ENCODE measurements at places on chromosomes 7 and 10.

DNA sequence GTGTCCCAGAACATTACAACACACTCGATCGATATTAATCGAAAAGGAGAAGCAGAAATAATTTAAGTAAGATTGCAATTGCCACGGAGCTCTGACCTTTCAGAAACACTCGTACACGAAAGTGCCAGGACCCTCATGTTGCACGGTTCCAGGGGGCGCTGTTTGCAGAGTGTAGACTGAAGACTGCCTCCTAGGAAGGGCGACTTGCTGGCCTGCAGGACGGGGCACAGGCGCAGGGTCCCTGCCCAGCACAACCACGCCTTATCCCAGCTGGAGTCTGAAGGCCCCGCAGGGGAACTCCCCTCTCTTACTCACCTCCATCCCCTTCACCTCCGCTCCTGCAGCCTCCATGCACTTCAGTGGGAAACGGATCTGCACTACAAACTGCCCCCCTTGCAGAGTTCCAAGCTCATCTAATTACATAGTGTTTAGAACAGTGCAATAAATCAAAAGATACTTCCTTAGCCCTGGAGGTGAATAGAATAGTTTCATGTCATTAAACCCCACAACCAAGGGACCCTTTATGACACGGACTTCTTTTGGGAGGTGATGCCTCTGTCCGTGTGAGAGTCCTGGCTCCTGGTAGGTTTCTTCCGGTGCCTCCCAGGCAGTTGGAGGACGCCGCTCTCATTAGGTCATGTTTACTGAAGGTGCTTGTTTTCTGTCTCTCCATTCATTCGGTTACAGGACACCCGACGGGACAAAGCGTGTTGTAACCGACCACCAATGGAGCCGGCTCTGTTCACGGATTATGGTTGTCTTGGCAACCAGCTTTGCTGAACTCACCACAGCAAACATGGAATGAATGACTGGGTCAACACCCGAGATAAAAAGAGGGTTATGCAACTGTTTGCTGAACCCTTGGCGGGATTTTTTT lies 262.2 kb downstream of the BAMBI start:
- DNase-seq: no peak

DNA sequence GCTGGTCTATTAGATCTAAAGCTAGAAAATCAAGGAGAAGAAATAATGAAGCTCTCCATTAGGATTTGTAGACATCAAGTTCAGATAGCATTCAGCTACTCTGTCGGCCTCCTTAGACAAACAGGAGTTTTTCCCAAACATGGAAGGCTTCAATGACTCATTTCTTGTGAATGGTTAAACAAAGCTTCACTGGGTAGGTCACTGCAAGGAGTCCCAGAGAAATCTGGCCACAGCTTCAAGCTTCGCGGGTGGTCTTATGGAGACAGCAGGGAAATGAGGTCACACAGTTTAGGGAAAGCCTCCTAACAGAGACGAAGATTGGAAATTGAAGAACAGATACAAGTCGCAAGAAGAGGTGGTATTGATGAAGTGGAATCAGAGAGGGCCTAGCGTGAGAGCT lies 22.6 kb upstream of the LRRC72 start:
- DNase-seq: no peak

DNA sequence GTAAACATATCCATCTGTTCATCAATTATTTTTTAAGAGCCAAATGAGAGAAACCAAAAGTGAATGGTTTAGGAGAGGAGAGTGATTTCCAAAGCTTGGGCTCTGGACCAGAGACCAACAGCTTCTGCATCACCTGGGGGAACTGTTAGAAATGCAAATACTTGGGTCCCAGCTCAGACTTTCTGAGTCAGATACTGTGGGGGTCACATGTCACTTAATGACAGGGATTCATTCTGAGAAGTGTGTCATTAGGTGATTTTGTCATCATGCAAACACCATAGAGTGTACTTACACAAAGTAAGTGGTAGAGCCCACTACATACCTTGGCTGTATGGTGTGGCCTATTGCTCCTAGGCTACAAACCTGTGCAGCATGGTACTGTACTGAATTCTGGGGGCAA lies 128.5 kb upstream of the PRR15 start:
- no peak for DNase-seq

- no peak for DNase-seq
Observed at GRCh38 chr10:130427216-130427722, 291.1 kb downstream of the GLRX3 start.

DNA sequence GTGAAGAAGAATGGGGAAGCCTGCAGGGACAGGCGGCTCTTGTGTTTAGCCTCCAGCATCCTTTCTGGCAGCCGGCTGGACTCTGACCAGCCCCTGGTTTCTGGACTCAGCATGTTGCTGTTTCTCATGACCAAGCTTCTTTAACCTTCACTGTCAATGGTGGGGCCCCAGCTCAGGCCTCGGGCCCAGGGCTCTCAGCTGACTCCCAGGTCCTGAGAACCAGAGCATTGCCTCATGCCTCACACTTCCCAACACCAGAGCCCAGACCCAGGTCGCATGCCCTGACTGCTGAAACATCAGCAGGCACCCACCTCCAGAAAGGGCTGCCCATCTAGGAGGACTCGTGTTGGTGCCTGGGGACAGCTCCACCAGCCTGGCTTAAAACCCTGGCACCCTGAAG lies 34.8 kb upstream of the FGFR2 start:
- no peak for DNase-seq

GRCh38 chr7:23129036-23129435 lies 23.5 kb downstream of the KLHL7 start:
- DNase-seq: no peak

DNA sequence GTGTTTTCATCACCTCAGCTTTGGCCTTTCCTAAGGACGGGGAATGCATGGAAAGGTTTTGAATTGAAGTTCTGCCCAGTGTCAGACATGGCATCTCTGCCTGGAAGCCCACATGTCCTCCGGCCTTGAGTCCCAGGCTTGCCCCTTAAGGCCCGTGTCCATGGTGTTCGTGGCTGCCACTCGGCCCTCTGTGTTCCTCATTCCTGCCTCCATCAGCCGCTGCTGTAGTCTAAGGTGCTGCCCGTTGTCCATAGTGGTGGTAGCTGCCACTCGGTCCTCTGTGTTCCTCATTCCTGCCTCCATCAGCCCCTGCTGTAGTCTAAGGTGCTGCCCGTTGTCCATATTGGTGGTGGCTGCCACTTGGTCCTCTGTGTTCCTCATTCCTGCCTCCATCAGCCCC lies 180.7 kb upstream of the SHH start:
- no peak for DNase-seq

GRCh38 chr7:157188091-157188665 lies 49.5 kb downstream of the UBE3C start:
- DNase-seq: no peak

- DNase-seq: no peak
Observed at GRCh38 chr10:11345224-11346054, 266.0 kb downstream of the USP6NL start.

- no peak for DNase-seq
Observed at GRCh38 chr7:104903044-104903443, 111.0 kb upstream of the KMT2E start.

- no peak for DNase-seq
Observed at GRCh38 chr10:35910234-35910633, 268.1 kb upstream of the FZD8 start.

DNA sequence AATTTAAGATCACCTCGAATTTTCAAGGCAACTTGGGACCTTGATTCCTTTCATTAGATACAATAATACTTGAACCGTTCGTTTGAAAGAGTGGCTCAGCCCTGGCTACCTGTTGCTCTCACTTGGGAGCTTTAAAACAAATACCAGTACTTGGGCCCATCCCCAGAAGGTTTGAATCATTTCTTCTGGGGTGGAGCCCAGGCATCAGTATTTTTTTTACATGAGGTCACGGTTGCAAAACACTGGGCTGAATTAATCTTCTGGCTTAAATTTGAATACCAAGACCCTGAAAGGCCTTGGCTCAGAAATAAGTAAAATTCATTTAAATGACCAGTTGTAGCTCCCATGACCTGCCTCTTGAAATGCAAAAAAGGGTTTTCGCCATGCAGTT lies 214.9 kb downstream of the CREB5 start:
- DNase-seq: no peak

DNA sequence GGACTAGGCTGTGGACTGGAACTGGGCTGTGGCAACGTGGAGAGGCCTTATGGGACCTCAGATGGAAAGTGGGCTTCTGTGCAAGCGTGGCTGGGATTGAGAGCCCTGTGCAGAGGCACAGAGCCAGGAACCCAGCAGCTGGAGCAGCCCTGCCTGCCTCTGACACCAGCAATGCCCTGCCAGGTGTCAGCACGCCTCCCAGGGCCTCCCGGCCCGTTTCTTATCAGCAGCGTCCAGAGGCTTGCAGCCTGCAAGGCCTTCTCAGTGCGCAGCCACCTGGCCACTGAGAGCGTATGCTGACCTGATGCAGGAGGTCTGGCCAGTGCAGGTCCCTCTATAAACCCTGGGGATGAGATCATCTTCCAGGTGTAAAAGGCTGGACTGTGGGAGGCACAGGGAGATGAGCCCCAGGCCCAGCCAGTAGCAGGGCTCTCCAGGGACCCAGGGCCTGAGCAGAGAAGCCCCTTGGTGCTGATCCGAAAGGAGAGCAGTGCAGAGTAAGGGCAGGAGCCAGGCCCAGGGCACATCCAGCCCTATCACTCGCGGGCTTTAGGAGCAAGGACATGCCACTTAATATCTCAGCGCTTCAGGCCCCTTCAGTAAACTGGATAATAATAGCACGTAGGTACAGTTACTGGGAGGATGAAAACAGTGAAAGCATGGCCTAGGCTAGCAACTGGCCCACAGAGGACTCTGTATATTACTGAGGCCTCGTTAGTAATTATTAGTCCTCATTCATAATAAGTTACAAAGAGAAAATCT lies 38.8 kb upstream of the ANTXRL start:
- DNase-seq: no peak

Data from stimulated activated CD4-positive, alpha-beta T cell treated with anti-CD3 and anti-CD28 coated beads, Interleukin-2, amount 100 ng/mL, for 4 hours (primary cell).